Epithelial cell of esophagus (primary cell): ENCODE measurements at places on chromosomes 3 and 15.
A peak's percentile ranks its signal among the peaks of the same experiment; 100 is the strongest.

- no peak for DNase-seq
These were observed 31.4 kb upstream of the LYZL4 start for GRCh38 chr3:42441791-42442190.

GRCh38 chr3:12730506-12731242, 28.4 kb downstream of the TMEM40 start:
- DNase-seq, result peak; percentile 73

GRCh38 chr3:23325466-23326065, 122.4 kb downstream of the UBE2E2 start:
- peak; percentile 52 for DNase-seq

- peak; percentile 34 for DNase-seq
These were observed 159.8 kb downstream of the ALCAM start for GRCh38 chr3:105526360-105527111.

GRCh38 chr3:188309437-188310269, 155.7 kb downstream of the LPP start:
- DNase-seq, result no peak
